Stimulated activated CD4-positive, alpha-beta T cell treated with anti-CD3 and anti-CD28 coated beads, Interleukin-15, amount 100 ng/mL, for 24 hours (primary cell): ENCODE measurements at places on chromosomes 12 and 14.

DNA sequence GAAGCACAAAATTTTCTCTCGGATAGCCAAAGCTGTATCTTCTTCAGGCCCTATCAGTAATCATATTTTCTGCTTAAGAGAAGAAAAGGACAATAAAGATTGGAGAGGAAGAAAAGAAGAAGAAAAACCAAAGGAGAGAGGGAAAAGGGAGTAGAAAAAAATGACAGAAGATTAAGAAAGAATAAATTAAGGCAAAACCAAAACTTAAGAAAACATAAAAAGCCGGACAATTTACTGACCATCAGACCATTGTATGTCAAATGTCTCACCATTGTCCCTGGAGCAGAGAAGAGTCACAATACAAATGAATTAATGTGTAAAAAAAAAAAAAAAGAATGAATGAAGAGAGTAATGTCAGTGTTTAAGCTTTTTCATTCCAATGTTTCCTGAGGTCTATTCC, 1274.8 kb downstream of the FSCB start:
- DNase-seq = no peak

- no peak for DNase-seq
Measured at GRCh38 chr14:50350975-50351374, 38.9 kb downstream of the DMAC2L start.

DNA sequence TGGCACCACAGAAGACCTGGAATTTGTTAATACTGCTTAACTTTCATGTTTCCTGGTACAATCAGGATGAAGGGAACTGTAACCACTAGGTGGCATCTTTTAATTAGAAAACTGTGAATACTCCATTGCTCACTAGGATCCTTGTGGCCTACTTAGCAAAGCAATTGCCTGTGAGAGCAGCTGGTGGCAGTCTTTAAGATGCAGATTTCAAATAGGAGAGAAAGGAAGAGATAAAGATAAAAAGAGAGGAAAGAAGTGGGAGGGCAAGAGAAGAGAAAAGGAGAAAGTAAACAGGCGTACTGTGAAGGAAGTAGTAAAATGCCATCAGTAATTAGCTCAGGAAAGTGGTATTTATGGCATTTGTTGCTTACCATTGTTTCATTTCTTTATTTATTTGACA, 114.5 kb downstream of the RAD51B start:
- peak; percentile 5 for DNase-seq

DNA sequence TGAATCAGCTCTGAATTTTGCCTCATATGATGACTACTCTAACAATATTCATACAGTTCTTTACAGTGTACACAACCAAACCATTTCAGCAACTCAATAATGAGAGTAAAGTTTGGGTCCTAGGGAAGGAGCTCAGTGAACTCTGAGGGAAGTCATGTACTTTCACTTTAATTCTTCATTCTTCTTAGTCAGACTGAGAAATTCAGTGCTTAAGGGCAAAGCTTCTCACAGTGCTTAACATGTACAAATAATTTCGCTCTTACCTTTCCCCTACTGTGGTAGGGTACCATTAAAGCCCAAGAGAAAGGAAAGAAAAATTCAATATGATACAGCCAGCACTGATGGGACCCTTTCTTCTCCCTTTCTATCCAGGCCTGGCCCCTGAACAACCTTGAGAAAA, 435.0 kb downstream of the NELL2 start:
- no peak for DNase-seq

DNA sequence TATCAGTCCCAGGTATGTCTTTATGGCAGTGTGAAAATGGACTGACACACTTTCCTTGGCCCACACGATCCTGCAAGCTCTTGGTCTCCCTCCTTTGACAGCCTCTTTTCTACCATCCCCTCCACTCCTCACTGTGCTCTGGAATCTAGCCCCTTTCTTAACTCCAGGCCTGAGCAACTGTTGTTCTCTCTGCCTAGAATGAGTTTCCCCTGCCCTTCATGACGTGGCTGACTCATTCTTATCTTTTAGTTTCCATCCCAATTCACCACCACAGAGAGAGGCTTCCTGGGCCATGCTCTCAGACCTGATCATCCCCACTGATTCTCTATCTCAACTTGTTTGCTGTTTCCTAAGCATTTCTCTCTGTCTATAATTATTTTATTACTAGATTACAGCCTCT, 157.4 kb upstream of the HMGA2 start:
- DNase-seq = peak; percentile 43

GRCh38 chr12:28097221-28097620, 93.0 kb upstream of the CCDC91 start:
- no peak for DNase-seq
